ENCODE measurements at places on chromosomes 3 and 15.

- DNase-seq, result no peak
Measured at GRCh38 chr3:159045279-159045885, 243.5 kb downstream of the MFSD1 start.

DNA sequence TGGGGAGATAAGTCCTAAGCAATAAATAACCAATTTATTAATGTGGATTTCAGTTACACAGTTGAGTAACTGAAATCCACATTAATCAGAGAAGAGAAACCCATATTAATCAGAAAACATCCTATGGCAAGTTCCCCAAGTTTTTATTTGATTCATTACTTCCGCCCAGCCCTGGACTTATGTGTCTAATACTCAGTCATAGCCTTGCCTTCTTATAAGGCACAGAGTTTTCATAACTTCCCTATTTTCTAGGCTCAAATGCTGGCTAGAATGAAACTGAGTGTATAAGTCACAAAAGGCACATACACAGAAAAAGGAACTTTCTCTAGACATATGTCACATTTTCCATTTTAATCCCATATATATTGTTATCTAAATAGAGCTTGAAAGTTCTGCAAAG, 28.8 kb downstream of the CD47 start:
- DNase-seq, result no peak

GRCh38 chr3:60140160-60140559, 1090.3 kb upstream of the CFAP20DC start:
- no peak for DNase-seq

DNA sequence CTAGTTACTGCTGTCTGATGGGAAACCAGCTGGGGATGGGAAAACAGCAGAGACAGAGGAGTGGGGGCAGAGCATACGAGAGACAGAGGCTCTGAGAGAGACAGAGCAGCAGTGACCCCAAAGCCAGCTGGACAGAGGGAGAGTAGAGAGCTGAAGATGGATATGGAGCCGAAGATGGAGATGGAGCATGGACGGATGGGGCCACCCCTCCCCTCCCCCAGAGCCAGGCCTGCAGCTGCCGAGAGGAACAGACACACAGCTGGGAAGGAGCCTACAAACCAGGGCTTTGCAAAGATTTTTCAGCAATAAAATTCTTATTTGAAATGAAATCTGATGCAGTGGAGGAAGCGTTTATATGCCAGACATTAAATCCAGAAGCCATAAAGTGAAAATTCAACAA, 167.6 kb upstream of the LINGO1 start:
- no peak for DNase-seq

DNA sequence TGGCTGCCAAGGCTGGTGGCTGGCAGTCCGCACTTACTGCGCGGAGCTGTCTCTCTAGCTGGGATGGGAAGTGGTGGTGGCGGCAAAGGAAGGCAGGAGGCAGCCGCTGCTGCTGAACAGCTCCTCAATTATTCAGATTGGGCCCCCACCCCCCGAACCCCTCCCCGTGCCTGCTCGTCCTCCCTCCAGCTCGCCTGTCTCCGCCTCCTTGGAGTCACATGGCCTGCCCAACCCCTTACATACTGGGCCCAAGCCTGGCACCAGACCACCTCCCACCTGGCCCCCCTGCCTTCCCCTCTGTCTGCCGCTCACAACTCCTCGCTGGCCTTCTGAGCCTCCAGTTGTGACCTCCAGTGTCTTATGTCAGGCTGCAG, at the start of gene SLC7A14:
Gene SLC7A14, minus strand, starts transcription at position 139 of the 374 bp plus-strand sequence. CDS start 59,139 bp downstream, outside the sequence.
- no peak for DNase-seq

DNA sequence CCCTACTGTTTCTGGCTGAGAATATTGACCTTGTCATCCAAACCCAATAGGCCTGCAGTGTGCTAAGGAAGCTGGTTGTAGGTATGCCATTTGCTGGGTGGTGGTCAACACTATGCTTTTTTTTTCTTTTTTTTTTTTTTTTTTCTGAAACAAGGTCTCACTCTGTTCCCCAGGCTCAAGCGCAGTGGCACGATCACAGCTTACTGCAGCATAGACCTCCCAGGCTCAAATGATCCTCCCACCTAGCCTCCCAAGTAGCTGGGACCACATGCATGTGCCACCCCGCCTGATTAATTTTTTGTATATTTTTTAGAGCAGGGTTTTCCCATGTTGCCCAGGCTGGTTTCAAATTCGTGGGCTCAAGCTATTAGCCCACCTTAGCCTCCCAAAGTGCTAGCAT, 35.7 kb upstream of the RHO start:
- DNase-seq, result no peak

DNA sequence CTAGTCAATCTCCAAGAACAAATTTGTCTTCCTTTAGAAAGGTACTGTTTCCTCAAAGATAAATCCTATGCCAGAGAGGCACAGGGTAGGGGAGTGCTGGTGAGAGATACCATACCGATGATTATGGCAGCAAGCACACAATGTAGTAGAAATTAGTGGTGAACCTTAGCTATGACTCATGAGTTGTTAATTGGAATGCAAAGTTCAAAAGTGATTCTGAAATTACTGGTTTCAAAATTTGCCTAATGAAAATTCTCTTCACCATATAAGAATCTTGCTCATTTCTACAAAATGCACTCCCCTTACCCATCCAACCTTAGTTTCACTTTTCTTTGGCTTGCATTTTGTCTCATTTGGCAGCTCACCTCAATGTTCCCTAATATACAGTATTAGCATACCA, 139.5 kb upstream of the SLC2A2 start:
- DNase-seq, result no peak

DNA sequence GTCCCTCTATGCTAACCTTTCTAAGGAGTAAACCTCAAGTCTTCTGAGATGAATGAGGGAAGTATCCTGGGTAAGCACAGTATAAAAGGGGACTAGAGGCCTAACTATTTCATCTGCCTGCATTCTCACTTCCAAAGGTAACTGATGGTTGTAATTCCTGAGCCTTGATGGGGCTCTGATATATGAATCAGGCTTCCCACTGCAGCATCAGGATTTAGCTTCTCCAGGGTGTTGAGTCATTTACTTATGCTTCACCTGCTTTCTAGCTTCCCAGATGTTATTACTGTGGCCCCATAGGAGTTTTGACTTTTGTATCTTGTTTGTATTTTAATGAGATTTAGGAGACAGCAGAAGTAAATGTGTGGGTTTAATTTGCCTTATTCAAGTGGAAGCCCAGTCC, 207.3 kb upstream of the EIF1B start:
- DNase-seq, result no peak

- DNase-seq, result no peak
Measured at GRCh38 chr3:195394024-195394423, 48.8 kb downstream of the ACAP2 start.

- DNase-seq, result no peak
Measured at GRCh38 chr3:70064194-70064779, 64.8 kb downstream of the SAMMSON start.

DNA sequence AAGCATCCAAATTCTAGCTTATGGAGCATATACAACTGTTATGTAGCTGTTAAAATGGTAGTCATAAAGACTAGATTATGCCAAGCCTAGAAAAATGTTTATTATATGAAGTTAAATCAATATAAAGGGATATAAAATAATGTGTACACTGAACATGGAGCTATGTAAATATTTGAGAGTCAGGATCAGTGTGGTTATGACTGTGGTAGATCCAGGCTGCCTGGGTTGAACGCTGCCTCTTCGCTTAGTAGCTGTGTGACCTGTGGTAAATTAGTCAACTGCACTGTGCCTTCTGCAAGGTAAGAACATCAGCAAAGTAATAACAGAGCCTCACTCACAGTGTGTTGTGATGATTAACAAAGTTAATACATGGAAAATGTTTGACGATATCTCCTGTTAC, 212.2 kb downstream of the RBMS3 start:
- DNase-seq, result no peak

DNA sequence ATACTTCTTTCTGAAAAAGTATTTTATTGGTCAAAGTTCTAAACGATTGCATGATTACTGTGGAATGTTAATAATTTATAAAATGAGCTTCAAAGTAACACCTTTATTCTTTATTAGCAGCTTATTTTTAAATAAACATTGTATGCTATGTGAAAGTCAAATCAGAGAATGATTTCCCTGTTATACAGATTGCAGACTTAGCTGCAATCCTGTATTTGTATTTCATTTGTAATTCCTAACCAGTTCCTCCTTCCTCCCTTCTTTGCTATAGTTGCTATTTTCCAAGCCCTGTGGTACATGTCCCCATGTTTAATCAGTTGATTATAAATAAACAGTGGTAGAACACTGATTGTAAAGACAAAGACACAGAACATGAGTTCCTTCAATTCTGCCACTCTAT, 42.4 kb upstream of the C15orf39 start:
- no peak for DNase-seq

- DNase-seq, result no peak
Measured at GRCh38 chr15:96817900-96818299, 487.4 kb downstream of the NR2F2 start.

DNA sequence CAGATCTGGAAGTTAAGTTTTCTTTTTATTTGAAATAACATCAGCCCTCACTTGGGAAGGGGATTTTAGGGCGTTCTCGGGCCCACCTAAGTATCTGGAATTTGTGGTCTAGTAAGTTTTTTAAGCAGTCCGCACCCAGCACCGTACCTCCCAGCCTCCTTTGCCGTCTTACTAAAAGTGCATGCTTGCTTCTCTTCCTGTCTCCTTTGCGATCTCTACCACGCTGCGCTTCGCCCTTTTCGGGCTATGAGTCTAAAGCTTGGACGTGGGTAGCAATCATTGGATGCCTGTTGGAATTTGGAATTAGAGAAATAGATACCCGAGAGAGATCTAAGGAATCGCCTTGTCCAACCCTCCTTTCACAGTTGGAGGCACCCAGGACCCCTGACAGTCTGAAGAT, 1.1 kb downstream of the THSD4 start:
- no peak for DNase-seq

DNA sequence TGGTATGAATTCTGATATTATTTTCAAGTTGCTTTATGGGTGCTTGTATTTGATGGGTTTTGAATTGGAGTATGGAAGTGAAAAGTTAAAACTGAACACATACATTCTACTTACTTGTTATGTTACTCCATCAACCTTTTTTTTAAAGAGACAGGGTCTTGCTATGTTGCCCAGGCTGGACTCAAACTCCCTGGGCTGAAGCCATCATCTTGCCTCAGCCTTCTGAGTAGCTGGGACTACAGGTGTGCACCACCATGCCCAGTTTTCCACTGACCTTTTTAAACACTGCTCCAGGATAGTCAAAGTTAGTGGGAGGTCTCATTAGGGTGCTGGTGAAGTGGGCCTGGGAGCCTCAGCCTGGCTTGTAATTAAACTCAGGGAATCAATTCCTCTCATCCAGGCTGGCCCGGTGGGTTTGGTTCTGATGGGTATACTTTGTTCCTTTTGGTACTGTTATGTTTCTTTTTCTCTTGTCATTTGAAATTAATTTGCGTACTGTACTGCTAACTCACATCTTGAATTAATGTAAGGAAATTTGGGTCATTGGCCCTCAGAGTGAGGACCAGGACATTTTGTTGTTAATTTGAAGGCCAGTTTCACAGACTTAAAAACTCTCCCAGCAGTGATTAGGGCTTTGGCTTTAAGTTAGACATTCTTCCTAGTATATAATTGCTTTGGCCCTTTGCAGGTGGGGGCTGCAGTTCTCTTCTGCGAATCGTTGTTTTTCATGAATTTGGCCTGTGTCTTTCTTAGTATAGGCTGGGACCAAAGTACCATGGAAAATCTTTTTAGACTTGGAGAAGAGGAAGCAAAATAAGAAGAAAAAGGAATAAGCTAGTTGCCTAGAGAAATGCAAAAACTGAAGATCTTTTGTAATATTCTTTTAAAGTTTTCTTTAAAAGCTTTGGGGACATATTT, 66.9 kb downstream of the FNDC3B start:
- DNase-seq, result no peak

GRCh38 chr15:96338074-96338765, 7.7 kb downstream of the NR2F2 start:
- DNase-seq, result no peak

DNA sequence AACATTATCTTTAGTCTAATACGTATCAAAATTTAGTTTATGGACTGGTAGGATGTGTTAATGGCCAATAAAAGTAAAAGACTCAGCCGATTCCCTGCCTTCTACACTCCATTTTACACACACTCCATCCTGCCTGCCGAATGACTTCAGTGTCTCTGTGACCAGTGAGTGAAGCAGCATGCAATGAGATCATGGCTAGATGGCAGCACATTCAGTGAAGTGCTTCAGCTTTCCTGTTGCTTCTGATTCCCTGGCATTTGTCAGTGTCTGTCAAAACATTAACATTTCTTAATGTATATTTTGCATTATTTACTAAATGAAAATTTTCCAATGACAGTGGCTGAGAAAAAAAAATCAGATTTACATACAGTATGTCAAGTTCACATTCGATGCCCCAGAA, 412.0 kb downstream of the FHIT start:
- DNase-seq, result no peak

DNA sequence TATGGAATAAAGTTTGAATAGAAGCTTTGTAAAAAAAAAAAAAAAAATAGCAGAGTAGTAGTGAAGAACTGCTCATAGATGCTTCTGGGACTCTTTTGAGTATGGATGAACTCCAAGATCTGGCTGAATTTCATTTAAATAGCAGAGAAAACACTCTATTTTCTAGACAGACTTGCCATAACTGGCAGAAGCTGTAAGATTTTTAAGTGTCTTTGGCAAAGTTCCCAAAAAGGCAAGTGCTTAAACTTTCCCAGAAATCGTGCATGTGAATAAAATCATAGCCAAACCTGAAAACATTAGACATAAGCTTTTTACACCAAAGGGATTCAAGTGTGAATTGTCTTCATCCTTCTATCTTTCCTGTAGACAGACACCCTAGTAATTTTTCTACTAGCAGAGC, 110.3 kb upstream of the MITF start:
- DNase-seq, result no peak

DNA sequence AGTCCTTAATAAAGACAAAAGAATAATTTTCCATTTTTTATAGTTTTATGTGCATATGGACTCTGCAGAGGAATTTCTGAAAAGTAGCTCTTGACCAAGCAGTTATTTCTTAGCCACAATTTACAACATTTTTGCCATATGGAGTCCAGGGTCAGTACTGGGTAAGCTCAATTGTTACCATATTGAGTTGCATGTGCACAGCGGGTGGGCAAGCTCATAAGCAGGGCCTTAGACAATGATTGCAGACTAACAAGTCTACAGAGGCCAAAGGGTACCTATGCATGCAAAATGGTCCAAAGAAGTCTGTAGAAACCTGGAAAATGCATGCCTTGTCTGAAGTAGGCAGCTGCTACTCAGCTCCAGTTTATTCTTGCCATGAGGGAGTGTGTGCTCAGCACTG, 19.0 kb upstream of the ARHGEF26 start:
- no peak for DNase-seq

DNA sequence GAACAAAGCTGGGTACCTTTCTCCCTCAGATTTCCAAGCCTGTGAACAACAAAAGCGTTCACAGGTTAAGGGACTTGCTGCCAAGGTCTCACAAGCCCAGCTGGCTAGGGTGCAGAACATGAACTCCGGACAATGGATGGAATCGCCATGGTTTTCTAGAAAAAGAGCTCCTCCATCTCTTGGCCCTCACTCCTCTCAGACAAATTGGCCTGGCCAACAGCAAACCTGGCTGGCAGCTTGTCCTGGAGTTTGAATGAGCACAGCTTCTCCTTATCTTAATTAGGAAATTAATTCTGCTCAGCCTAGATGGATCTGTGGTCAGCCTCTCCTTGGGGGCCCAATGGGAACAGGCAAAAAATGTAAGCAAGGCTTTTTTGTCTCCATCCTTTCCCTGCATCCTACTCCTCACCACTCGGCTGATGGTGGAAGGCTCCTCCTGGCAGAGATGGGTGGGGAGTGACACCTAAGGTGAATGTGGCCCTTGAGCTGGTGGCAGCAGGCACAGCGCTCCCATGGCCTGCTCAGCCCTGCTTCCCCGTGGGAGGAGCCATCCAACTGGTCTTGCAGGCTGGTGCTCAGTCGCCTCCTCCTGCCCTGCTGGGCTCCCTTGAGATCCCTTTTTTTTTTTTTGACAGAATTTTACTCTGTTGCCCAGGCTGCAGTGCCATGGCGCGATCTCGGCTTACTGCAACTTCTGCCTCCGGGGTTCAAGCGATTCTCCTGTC, 5.8 kb downstream of the KLHL25 start:
- DNase-seq, result no peak
